ENCODE measurements at places on chromosomes 1 and 21.
A peak's percentile ranks its signal among the peaks of the same experiment; 100 is the strongest.

GRCh38 chr1:116159177-116159576 lies 48.0 kb downstream of the MAB21L3 start:
- no peak for DNase-seq

DNA sequence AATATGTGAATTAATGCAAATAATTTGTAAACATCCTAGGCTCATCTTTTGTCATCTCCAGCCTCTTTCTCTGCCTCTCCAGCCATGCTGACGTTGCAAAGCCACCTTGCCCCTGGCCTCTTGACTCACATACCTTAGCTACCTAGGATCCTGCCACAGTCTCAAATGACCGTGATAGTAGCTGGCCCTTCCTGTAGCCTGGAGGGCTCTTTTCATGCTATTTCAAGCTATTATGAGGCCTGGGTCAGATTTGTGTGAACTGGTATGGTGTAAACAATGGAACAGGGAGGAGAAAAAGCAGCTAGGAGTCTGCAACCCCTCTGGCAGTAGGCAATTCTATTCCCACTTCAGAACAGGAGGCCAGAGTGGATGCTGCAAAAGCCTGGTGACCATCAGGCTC lies 337.7 kb downstream of the DISC1 start:
- DNase-seq, result no peak

DNA sequence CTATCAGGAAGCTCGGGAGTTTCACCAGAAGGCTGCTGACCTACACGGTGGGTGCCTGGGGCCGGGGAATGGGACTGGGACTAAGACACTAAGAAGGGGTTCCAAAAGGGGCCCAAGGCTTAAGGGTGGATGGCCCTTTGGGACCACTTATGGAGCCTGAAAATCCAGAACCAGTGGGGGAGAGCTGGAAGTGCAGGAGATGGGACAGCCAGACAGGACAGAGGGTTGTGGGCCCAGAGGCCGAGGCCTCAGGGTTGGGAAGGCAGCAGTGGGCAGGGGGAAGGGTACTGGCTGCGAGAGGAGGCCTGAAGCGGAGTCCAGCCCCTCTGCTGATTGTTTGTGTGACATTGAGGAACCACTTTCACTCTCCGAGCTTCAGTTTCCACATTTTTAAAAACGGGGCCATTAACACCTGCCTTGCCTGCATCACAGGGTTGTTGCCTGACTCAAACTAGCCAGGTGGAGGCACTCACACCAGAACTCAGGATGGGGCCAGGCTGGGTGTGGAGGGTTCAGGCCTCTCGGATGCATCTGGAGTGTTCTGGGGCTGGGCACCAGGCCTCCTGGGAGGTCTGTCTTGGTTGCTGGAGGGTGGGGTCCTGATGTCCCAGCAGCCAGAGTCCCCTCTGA lies 3.0 kb downstream of the TTC24 start:
- DNase-seq, result no peak

DNA sequence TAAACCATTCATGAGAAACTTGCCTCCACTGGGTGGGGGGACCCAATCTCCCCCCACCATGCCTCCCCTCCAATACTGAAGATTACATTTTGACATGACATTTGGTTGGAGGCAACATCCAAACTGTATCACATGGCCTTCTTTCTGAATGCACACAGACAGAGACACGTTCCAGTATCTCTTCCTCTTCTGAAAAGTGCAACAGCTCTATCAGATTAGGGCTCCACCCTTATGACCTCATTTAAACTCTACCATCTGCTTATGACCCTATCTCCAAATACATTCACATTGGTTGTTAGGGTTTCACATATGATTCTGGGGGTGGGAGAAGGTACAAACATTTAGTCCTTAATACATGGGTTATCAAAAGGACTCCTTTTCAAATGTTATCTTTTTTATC lies 481.8 kb upstream of the NFIA start:
- DNase-seq, result no peak

- no peak for DNase-seq
These were observed 15.6 kb upstream of the ZNF669 start for GRCh38 chr1:247119600-247120407.

DNA sequence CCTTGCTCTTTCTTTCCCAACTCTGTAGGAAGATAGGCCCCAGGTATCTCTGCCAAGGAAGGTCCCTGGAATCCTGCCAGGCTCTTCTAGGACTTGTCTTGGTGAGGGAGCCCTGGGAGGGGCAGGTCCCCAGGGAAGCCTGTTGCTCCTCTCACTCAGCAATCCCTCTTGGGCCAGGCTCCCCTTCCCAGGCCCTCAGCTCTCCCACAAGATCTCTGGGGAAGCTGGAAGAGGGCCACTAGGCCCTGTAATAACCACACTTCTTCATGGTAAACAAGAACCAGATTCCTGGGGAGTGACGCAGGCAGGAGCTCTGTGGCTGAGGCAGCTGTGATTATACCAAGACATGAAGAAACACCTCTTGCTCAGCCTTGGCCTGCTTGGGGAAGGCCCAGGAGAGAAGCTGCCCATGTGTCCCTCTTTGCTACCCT lies 9.9 kb upstream of the MAPKAPK2 start:
- peak; percentile 87 for DNase-seq

DNA sequence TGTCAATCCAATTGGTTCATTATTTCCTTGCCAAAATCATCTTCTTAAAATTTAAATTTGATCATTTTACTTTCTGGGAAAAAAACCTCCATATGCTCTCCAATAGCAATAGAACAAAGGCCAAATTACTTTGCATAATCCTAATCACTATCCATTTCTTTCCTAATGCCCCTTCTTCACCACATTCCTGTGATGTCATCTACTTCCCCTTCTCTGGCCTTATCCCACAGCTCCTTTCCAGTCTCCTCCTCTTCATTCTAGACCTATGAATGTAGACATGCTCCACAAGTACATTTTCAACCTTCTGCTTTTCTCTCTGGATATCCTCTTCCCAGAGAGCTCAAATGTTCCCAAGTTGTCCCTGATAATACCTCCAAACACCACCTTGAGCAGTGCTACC lies 216.6 kb downstream of the MRPL39 start:
- DNase-seq, result no peak

- DNase-seq, result no peak
These were observed 187.2 kb downstream of the NFIA start for GRCh38 chr1:61269602-61270001.

DNA sequence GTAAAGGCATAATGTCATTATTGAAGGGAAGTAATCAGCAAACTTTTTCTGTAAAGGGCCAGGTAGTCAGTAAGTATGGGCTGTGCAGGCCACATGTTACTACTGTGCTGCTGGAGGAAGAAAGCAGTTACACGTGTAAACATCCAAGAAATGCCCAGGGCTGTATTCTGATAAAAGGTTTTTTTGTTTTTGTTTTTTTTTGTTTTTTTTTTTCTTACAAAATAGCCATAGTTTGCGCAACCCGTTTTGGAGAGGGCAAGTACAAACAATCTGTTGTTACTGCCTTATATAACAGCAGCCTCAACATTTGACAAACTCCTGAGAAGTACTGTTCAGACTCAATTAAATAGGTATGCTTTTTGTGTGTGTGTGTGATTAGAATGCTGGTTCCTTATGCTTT lies 26.7 kb upstream of the MTMR11 start:
- DNase-seq, result no peak

DNA sequence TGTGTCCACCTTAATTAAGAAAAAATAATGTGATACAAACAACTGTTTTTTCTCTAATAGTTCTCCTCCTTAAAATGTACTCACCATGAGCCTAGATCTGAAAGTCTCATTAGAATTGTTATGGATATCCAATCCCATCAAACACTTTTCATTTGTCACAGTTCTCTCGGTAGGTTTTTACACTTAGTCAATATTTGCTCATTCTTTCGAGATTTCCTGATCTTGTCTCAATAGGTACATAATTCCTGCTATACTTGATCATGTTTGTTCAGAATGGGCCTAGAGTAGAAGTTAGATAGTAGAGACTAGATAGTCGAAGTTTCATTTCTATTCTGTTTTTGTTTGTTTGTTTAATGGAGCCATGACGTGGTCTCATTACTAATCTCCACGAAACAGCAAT lies 2005.7 kb downstream of the NCAM2 start:
- no peak for DNase-seq

GRCh38 chr1:16091296-16091695 lies 17.8 kb upstream of the FAM131C start:
- no peak for DNase-seq

DNA sequence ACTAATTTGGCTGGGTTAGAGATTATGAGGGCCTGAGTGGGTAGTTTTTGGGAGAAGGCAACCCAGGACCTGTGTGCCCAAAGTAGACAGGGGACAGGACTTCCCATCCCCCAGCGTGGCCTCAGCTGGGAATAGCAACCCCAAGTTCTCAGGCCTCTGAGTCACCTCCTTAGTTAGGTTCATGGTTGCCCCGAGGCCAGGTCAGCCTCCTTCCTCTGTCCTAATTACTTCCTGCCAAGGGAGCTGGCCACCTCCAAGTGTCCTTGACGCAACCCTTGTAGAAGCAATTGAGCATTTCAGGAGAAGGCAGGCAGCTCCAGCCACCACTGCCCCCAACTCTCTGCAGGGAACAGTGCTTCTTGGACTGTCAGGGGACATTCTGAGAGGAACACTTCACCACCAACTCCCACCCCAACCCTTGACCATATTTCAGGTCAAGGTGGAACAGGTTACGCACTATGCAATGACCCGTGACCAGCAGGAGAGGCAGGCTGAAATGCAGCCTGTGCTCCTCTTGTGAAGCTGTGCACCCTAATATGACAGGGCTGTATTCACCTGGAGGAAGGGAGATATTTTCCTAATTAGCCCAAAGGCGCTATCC lies 5.1 kb upstream of the NT5C1A start:
- no peak for DNase-seq

- no peak for DNase-seq
These were observed 5.9 kb upstream of the CDC20 start for GRCh38 chr1:43352881-43353280.

DNA sequence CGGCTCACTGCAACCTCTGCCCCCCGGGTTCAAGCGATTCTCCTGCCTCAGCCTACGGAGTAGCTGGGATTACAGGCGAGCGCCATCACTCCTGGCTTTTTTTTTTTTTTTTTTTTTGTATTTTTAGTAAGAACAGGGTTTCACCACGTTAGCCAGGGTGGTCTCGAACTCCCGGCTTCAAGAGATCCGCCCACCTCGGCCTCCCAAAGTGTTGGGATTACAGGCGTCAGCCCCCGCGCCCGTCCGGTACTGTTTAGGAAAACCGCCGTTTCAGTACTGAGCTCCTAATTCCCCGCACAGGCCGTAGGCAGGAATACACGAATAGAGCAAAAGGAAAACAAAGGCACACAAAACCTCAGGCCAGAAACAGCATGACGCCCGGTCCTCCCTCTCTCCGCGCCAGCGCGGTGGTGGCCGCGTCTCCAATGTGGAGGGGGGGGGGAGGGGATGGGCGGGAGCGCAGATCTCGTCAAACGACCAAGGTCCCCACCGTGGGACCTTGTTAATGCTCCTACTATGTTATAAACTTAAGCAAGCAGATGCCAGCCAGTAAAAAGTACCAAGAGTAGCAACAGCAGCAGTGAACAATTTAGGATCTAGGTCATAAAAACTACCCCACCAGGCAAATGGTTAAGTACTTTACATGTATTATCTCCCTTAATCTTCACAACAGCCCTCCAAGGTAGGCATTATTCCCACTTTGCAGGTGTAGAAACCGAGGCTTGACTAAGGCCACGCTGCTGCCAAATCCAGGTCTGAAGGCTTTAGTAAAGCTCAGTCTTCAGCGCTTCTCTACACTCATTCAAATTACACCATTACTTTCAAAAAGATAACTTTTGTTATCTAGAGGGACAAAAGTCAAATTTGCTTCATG lies 648 bp upstream of the ADAR start:
- DNase-seq, result peak; percentile 46

GRCh38 chr1:207719234-207719633 lies 32.6 kb upstream of the CD46 start:
- DNase-seq, result no peak

- peak; percentile 97 for DNase-seq
These were observed 797 bp upstream of the USP1 start for GRCh38 chr1:62436039-62436465.

GRCh38 chr21:42599962-42600361 lies 53.5 kb upstream of the PDE9A start:
- DNase-seq, result no peak

- no peak for DNase-seq
These were observed 146.6 kb downstream of the ZNF281 start for GRCh38 chr1:200263203-200263602.

GRCh38 chr21:27225940-27226339 lies 259.1 kb upstream of the ADAMTS5 start:
- no peak for DNase-seq

DNA sequence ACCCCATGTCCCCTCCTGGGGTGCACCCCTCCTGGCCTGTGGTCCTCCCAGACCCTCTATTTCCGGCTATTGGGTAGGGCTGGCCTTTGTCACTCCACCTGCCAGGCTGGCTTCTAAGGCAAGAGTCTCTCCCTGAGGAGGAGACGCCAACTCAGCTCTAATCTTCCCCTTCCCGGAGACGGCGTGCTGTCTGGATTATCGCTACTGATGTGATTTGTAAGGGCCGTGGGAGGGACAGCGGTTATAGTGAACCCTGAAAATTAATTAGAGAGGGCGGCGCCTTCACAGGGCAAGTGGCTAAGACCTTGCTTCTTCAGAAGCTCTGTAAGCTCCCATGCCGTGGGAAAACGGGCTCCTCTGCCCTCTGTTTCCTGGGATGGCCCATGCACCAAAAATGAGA lies 207.0 kb upstream of the VAMP3 start:
- no peak for DNase-seq

DNA sequence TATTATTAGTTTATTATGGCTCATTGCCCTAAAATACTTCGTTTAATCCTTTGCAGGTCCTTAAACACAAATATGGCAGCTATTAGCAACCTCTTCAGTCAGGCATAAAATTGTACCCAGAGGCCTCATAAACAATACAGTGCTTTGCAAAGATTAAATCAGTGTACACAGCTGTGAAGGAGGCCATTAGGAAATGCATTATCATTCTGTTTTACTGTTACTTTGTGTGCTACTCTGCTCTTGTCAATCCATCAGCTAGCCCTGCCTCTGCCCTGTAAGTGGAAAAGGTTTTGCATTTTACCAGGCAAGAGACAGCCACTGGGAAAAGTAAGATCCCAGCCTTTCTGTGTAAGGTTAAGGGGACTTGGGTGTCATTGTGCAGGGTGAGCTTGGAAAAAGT lies 415.7 kb upstream of the DAB1 start:
- DNase-seq, result no peak

DNA sequence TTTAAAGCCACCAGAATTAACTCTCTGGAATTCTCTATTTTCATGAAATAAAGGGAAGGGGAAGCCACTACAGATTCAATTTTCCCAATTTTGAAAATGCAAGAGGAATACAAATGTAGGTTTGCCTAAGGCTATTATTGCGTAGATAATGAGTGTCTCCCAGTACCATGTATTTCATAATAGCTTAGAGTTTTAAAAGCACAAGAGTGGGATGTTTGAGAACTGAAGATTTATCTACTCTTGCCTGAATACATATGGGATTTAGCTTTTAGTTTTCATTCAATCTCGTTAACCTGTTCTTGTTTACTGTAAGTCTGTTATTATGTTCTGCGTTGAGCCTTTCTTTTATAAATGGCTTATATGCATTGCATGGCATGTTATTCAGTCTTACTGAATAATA lies 795.1 kb downstream of the BRINP3 start:
- DNase-seq, result no peak
